ENCODE measurements at places on chromosomes 12 and 14.
A peak's percentile ranks its signal among the peaks of the same experiment; 100 is the strongest.

DNA sequence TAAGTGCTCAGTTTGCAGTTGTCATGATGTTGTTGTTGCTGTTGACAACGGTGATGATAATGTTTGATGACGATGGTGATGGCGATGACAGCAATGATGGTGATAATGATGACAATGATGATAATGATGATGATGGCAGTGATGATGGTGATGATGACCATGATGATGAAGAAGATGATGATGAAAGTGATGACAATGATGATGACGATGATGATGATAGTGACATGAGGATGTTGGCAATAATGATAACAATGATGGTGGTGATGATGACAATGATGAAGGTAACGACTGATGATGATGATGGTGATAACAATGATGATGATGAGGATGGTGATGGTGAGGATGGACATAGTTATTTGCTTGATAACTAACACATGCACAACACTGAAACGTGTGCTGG is 778.5 kb downstream of the VRK1 start:
- DNase-seq, result no peak

GRCh38 chr12:30862486-30862885 is 64.1 kb upstream of the TSPAN11 start:
- DNase-seq, result peak; percentile 26

DNA sequence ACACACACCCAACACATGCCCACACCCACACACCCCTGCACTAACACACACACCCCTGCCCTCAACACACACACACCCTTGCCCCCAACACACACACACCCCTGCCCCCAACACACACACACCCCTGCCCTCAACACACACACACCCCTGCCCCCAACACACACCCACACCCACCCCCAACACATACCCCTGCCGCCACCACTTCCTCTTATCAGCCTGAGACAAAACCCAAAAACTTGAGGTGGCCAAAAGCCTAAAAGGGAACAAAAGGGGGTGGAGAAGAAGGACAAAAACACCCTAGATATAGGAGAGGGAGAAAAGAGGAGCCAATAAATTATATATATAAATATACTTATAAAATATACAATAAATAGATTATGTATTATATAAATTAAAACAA is 9.1 kb upstream of the DEGS2 start:
- no peak for DNase-seq

- no peak for DNase-seq
Measured at GRCh38 chr12:3191450-3191849, 114.3 kb downstream of the TSPAN9 start.

DNA sequence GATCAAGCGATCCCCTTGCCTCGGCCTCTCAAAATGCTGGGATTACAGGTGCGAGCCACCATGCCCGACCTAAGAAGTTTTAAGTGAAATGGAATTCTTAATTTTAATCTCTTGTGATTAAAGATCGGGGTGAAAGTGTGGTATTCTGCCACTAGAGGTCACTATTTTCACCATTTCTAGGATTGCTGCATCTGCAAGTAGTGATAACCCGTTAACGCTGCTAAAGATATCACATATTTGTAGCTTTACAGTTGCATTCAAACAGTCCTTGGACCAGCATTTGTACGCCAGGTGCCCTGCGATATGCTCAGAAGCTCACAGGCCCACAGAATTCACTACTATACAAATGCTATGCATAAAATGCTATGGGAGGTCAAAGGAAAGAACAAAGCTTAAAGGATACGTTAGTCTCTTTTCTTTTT is 19.3 kb downstream of the CCDC62 start:
- DNase-seq, result no peak

DNA sequence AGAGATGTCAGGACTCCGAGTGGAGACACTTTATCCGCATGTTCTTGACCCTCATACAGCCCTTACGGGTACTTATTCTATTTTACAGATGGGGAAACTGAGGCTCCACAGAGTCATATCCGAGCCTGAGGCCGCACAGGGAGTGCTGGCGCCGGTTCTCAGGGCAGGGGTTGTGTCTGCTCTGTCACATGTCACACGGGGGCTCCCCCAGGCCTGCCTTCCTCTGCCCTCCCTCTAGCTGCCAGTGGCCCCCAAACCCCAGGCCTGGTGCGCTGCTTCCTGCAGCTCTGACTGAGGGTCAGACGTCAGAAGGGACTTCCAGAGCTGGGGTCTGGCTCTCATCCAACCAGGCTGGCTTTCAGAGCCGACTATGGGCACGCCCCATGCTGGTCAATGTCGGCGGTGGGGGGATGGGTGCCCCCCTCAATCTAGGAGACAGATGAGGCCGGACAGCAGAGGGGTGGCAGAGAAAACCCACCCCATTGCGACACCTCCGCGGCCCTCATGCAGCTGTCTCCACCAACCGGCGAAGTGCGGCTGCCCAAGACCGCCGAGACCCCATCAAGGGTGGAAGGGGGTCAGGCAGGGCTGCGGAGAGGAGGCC is 811 bp upstream of the INF2 start:
- no peak for DNase-seq

GRCh38 chr12:712172-712863 is 40.1 kb upstream of the WNK1 start:
- DNase-seq, result no peak

- no peak for DNase-seq
Measured at GRCh38 chr12:94078138-94078723, 70.1 kb upstream of the PLXNC1 start.

DNA sequence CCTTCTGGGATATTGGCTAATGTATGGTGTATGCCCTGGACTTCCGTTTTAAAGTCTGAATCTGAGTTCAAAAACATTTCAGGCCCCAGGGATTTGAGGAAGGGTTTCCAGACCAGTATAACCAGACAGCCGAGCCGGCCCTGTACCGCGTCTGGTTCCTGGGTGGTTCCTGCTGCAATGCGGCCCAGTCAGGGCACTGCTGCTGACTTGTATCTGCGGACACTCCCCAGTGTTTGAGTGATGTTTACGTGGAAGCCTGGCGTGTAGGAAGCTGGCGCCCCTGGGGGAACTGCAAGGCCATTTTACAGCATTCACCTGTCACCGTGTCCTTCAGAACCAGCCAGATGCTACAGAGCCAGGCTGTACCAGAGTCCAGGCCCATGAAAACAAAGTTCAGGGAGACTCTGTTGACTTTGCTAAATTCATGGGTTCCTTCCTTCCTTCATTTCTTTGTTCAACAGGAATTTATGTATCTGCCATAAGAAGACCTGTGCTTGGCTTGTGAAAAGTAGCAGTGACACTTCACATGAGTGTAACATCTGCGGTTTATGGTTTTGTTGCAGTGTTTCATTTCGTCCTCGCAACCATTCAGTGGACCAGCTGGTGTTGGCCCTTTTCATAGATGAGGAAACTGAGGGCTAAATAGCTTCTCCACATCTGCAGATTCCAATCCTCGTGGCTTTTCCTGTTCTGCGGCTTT is 16.8 kb downstream of the EML1 start:
- DNase-seq, result no peak

DNA sequence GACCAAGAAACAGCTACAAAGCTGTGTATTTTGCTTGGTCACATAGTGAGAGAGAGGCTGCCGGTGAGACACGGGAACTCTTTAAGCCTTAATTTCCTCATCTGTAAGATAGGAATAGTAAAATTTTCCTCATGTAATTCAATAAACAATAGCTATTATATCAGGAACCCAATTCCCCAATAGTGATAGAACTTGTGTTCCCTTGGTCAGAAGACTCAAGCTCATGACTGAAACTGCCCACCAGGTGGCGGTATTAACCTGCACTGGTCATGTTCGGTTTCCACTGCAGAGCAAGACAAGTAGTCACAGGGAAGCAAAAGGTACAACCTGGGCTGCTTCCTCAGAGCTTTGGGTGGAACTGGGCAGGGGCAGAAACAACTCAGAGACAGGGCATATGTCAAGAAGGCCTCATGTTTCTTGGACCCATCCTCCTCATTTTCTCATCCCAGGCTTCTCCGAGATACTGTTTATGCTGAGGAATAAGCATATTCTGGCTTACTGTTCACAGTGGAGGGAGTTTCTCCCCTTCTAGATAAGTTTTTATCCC is 4.2 kb upstream of the AJUBA start:
- DNase-seq, result peak; percentile 53

- no peak for DNase-seq
Measured at GRCh38 chr12:52010692-52011601, 4.2 kb downstream of the TAMALIN start.

- DNase-seq, result no peak
Measured at GRCh38 chr12:104446646-104447421, 9.9 kb upstream of the CHST11 start.

DNA sequence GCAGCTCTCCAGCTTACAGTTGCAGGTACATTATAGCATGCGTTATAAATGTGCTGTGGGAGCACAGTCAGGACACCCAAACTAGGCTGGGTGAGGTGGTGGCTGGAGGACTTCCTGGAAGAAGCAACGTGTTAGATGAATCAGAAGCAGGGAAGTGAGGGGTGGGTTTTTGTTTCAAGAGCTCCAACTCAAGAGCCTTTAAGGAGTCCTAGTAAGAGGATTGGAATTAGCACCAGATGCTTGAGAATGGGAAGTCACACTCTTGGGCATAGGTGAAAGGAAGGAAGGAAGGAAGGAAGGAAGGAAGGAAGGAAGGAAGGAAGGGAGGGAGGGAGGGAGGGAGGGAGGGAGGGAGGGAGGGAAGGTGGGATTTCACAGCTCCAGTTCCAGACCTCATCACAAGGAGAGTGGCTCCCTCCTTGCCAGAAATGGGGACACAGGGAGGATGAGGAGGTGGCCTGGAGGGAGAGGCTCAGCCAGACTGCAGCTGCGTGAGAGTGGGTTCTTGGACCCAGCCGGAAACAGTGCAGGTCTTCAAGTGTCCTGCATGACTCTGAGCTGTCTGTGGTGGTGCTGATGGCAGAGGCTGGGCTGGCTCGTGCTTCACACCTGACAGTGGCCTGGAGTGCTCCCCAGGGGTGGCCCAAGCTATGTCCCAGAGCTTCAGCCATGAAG is 115.7 kb upstream of the GSC start:
- no peak for DNase-seq

DNA sequence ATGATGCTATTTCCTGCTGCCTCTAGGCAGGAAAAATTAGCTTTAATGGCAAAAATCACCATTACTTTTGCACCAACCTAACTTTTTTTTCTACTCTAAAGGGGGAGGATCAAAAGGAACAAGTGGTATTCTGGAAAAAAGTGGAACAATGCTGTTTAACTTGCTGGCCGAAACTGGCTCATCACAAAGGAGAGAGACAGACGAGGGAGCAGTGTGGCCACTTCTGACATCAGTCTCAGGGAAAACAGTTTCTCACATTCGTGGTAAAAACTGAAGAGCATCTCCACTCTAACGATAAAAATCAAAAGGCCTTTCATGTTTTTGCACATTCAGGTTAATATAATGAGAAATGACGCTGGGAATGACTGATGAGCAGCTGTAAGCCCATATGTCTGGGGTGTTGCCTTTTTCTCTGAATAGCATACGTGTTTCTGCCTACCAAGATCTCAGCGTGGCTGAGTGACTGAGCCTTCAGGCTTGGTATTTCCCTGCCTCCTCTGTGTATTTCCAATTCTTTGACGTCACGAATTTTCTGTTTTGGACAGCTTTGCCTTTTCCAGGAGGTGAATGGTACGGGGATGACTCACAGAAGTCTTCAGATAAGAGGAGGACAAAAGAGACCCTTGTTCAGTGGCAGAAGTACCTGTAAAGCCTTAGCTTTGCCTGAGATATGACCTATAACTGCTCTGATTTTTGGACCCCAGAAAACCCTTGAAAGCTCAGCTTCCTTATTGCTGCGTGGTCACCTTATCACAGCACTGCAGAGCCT is 358.8 kb downstream of the GLT1D1 start:
- DNase-seq, result no peak

GRCh38 chr12:14572401-14572800 is 4.7 kb upstream of the PLBD1 start:
- DNase-seq, result no peak

DNA sequence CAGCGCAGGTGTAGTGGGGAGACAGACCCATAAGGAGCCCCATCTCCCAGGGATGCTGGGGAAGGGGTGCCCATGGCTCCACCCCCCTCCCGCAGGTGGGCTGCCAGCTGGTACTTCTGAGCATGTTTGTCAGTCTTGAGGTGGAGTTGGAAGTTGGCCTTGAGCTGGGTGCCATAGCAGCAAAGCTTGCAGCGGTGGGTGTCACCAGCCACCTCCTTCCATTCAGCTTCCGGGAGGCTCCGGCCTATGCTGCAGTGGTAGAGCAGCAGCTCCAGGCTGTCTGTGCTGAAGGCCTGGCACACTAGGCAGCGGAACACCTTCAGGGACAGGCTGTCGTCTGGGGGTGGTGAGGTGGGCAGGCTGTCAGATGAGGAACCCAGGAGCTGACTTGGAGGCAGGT is 18.9 kb downstream of the ZFHX2 start:
- DNase-seq, result no peak

DNA sequence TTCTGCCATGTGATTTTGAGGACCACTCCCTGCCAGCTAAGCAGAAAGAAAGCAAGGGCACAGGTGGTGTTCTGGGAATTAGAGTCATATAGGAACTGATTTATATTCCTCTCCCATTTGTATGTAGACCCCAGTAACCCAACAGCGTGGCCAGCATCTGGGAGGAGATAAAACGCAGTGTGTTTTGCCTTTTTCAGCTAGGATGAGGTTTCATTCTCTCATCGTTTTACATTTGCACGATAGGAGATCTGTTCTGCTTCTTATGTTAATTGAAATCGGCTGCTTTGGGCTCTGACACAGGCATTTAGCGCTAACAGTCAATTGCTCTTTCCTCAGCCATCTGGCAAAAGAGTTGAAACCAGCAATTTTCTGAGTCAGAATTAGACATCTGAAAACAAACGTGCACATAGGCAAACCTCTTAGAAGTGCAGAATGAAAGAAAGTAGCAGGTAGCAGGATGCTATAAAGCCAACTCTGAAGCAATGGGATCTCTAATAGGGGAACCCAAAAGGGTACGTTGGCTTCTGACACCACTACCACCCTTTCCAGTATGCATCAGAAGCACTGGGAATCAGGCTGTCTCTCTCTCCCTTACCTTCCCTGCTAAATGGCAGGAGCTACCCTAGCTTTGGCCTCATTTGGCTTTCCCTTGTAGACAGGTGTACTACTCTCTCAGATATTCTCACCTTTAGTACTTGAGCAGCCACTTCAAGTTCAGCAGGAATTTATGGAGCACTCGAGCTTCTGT is 219.1 kb downstream of the PHLDA1 start:
- peak; percentile 81 for DNase-seq

DNA sequence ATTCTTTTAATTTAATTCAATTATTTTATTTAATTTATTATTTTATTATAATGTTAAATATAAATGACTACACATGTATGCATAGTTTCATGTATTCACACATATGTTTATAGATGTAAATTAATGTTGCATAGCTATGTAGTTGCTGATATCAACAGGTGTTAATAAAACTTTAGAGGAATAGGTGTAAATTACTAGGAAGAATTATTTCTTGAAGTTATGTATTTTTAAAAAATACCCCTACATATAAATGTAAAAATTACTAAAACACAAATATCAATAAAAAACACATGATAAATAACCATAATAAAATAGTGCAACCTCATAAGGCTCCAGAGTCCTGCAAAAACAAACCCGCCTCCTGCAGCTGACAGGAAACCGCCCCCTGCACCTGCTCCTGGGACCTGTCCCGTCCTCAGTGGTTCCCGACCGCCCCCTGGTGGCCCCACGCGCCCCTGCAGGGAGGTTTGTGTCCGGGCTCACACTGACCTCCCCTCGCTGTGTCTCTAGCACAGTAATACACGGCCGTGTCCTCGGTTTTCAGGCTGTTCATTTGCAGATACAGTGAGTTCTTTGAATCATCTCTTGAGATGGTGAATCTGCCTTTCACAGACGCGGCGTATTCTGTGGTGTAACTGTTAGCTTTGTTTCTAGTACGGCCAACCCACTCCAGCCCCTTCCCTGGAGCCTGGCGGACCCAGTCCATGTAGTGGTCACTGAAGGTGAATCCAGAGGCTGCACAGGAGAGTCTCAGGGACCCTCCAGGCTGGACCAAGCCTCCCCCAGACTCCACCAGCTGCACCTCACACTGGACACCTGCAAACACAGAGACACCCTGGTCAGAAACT is 1264.0 kb downstream of the TMEM121 start:
- DNase-seq, result no peak
